ENCODE measurements at places on chromosomes 1 and 21.

DNA sequence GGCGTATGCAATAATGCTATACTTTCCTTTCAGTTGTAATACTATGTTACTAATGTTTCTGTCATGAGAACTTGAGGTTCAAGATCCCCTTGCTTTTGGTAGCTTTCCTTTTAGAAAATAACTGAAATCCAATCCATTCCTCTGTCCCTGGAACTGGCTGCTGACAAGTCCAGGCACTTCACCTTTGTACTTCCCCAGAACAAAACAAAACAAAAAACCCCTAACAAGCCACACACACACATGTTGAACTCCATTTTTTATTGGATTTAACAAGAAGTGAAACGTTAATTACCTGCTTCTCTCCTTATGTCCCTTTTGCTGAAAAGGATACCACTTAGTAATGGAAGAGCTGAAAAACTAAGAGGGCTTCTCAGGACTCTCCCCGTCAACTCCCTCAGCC is 26.1 kb upstream of the SDC3 start:
- DNase-seq = no peak

GRCh38 chr21:29178926-29179325 is 48.5 kb downstream of the MAP3K7CL start:
- no peak for DNase-seq

GRCh38 chr1:168408884-168409283 is 128.2 kb downstream of the TBX19 start:
- DNase-seq = no peak

DNA sequence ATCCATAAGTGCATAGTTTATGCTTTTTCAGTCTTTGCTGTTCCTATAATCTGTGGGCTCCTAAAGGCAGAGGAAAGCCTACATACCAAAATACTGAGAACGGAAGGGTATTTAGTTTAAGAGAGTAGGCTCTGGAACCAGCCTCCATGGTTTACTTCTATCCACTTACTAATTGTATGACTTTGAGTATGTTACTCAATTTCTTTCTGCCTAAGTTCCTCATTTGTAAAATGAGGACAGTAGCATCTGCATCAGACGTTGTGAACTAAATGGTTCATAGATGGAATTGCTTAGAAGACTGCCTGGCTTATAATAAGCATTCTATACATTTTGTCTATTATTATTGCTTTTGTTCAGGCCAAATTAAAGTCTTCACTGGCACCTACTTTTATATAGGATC is 111.0 kb downstream of the NTNG1 start:
- DNase-seq = no peak

DNA sequence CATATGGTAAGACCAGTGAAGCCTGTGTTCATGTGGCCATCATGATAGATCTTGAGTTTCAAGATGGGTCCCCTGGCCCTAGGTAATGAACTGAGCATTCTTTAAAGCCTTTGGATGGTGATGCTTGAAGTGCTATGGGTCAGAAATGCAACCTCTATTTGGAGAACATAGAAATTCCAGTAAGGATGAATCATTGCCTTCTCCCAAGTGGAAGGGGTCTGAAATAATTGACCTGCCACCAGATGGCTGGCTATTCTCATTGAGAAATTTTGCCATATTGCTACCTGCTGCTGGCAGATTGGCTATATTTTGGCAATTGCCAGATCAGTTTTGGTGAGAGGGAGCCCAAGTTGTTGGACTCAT is 739 bp upstream of the IFI6 start:
- no peak for DNase-seq

- DNase-seq = peak; percentile 94
These were observed 6.0 kb downstream of the CADM3 start for GRCh38 chr1:159177272-159177907.

DNA sequence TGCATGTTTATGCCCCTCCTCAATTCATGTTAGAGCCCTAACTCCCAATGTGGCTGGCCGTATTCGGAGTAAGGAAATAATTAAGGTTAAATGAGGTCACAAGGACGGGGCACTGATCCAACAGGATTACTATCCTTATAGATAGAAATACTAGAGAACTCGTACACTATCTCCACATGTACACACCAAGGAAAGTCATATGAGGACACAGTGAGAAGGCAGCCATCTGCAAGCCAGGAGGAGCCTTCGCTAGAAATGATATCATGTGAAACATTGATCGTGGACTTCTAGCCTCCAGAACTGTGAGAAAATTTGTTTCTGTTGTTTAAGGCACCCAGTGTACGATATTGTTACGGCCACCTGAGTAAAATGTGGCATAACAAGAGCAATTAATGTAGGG is 79.7 kb downstream of the FAF1 start:
- DNase-seq = no peak

- peak; percentile 21 for DNase-seq
These were observed 18.7 kb upstream of the RRP15 start for GRCh38 chr1:218266356-218266755.

- DNase-seq = no peak
These were observed 7.3 kb downstream of the SON start for GRCh38 chr21:33549848-33550771.

DNA sequence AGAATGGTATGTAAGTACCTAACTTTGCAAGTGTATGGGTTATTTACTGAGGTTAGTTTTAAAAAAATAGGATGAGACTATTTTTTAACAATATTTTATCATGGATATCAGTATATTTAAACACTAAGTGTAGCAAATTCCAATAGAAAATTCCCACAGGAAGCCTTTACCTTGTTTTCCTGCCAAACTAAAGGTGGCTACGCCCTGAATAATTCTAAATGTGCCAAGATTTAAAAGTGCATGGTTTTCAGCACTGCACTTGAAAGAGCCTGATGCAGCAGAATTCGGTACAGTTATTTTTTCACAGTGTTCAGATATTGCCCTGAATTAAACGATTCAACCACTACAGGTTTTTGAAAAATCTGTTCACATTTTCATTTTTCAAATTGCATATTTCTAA is 1622.8 kb upstream of the B3GALT2 start:
- no peak for DNase-seq

GRCh38 chr1:51998701-51999100 is 8.2 kb upstream of the RAB3B start:
- DNase-seq = no peak

All from cardiac muscle cell (in vitro differentiated cells and primary cell).